ENCODE measurements at places on chromosomes 11 and 22.
A peak's percentile ranks its signal among the peaks of the same experiment; 100 is the strongest.

DNA sequence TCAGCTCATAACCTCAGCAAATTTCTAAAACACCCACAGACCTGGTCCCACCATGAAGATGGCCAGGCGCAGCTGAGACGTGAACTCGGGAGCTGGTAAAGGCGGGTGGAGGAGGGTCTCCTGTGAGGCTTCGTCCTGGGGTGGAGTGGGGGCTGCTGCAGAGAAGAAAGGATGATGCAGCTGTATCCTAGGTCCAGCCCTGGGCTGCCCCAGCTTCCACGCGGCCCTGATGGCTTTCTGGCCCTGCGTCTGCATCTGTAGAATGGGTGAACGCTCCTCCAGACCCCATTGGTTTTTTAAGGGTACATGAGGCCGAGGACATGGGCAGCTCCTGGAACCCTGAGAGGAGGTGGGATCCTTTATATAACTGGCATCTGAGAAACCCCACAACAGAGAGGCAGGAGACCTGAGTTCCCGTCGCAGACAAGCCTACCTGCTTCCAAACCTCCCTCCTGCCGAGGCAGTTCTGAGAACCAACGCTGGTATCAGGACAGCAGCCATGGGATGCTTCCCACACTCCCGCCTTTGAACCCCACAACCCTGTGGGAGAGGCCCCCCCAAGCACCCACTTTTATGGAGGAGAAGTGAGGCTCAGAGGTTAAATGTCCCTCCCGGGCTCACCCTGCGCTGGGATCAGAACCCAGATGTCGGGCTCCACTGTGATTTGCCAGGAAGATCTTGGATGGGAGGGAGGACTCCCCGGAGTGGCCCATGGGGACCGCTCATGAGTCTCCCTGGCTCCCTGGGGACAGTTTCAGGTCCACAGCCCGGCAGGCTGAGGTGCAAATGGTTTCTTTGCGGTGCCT is 55.2 kb upstream of the FGF3 start:
- no peak for DNase-seq

GRCh38 chr11:16841481-16841880 is 103.0 kb downstream of the C11orf58 start:
- DNase-seq: no peak

DNA sequence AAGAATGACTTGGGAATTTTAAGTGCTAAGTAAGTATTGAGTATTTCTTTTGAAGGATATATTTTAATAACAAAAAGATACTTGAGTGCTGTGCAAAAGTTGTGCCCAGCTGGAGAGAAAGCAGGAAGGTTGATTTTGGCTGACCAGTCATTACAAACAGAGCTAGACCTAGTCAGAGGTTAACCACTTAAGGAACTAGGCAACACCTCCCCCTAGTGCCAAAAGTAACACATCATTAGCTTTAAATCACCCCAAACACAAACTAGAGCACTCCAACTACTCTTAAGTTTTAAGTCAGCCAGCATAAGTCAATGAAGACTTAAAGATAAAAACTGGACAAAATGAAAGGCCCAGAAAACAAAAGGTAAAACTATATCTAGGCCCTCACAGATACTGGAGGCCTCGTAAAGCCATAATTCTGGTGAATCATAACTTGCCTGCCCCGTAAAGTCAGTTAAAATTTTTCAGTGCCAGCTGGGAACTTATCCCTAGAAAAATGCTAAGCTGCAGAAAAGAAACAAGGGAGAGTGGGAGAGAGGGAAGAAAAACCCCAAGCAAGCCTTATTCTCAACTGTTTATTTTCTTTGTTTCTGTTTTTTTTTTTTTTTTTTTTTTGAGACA is 4.6 kb downstream of the TMEM9B start:
- DNase-seq: peak; percentile 38

DNA sequence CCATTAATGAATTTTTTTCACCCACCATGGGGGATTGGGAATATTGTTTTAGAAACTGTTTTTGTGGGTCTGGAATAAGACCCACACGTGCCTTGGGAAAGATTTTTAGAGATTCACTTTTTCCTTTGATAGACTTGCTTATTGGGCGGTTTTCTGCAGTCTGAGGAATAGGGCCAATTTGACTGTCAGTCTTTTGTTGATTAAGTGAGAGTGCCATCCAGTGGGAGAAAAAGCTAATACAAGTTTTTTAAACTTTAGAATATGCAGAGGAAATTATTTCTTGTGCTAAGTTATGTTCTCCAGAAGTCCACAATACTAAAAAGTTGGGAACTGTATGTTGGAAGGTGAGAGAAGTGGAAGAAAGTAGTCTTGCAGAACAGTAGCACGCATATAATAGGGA is 56.1 kb downstream of the PRMT3 start:
- DNase-seq: peak; percentile 17

GRCh38 chr11:133814588-133815100 is 30.7 kb downstream of the SPATA19 start:
- no peak for DNase-seq

All from NCI-H1694 treated with DMSO at 0.1 percent for 48 hours (cell line).